HCEC 1CT (cell line): ENCODE measurements at places on chromosomes 6 and 20.
A peak's percentile ranks its signal among the peaks of the same experiment; 100 is the strongest.

GRCh38 chr6:20952699-20953474 lies 418.6 kb downstream of the CDKAL1 start:
- DNase-seq = peak; percentile 62

- no peak for DNase-seq
These were observed 659 bp downstream of the TMX4 start for GRCh38 chr20:8018958-8019245.

GRCh38 chr20:55488593-55488992 lies 516.7 kb downstream of the CBLN4 start:
- no peak for DNase-seq

DNA sequence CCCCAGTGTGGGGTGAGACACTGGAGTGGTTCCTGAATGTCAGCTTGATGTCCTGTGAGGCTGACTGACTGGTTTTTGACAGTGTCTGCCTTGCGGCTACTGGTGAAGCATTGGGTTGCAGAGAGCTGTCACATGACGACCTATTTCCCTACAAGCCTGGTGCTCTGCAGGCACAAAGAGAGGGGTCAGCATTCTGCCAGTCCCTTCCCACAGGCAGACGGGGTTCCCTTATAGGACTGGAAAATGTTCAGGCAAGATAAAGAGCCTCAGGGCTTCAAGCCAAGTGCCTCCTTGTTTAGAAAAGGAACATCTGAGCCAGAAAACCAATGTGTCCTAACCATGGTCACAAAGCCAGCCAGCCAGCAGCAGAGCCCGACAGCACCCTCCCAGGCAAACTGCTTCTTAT lies 11.0 kb downstream of the LY86 start:
- DNase-seq = no peak

- DNase-seq = no peak
These were observed 51.1 kb downstream of the LHFPL5 start for GRCh38 chr6:35856250-35856649.

DNA sequence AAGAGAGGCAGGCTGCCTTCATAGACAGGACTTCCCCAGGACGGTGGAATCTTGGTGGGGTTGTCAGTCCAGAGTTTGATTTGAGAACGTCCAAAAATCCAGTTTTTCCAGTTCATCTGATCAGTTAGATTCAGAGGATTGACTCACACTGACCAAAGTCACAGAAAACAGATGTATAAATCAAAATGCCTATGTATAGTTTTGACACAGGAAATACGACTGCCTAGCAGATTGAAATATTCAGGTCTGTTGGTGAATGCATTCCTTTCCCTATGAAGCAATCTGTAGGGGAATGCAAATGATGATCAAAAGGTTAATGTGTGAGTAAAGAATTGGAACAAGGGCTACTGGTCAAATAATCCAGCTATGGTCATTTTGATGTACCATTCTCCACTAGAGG lies 29.7 kb upstream of the GFOD1 start:
- peak; percentile 86 for DNase-seq

DNA sequence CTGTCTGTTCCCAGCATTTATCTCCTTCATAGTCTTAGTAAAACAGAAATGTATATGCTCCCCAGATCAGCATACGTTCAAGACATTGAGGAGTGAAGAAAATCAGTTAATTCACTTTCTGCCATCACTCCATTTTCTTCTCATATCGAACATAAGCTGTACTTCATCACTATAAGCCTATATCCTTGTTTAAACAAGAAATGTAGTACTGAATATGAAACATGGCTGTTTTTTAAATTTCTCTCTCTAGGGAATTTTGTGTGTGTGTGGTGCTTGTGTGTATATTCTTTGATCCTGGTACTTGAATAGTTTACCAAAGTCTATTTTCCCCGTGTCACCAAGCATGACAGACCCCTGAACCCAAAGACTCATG lies 107.1 kb downstream of the HFE start:
- no peak for DNase-seq

GRCh38 chr6:55822815-55823214 lies 52.6 kb downstream of the BMP5 start:
- DNase-seq = peak; percentile 74

DNA sequence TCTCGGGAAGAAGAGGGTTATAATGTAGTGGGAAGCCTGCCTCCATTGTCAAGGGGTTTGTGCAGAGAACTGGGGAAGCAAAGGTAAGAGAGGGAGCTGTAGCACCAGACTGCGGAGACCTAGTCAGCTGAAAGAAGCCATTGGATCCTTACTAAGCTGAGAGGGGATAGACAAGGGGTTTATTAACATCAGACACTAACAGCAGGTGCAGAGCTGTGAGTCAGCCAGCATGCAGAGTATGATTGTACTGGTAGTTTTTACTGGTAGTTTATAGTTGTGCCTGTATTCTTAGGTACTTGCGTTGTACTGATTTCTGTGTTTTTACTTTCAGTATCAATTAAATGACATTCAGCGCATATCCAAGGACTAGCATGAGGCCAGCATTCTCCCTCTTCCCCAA lies 17.8 kb upstream of the COL19A1 start:
- DNase-seq = no peak

DNA sequence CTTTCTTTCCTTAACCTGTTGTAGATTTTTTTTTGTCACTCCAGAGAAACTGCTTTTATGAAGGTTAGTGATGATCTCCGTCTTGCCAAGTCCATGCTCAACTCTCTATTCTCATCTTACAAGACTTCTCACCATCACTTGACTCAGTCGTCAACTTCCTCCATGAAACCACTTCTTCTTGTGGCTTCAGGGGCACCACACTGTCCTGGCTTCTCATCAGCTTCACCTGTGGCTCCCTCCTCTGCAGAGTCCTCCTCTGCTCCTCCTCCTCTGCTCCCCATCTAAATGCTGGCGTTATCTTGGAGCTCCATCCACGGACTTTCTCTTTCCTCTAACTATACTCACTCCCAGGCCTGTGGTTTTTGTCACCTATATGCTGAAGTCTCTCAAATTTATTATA lies 187.5 kb downstream of the BACH2 start:
- no peak for DNase-seq

GRCh38 chr20:14335052-14335451 lies 2.4 kb downstream of the FLRT3 start:
- DNase-seq = no peak

DNA sequence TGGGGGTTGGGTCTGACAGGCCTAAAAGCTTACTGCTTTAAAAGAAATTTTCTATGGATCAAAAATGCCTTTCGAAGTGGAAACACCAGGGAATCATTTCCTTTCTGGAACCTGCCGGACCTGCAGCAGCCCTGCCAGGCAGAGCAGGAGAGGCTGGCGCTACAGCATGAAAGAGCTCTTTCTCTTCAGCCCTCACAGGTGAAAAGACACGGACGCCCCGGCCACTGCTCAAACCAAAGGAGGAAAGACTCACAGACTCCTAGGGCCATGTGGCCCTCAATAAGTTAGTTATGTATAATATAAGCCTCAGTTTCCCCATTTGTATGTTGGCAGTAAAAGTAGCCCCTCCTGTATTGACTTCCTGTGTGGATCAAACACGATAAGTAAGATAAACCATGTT lies 8.3 kb downstream of the SCML4 start:
- DNase-seq = no peak

- DNase-seq = peak; percentile 96
These were observed 65.1 kb downstream of the CBFA2T2 start for GRCh38 chr20:33554914-33555420.

DNA sequence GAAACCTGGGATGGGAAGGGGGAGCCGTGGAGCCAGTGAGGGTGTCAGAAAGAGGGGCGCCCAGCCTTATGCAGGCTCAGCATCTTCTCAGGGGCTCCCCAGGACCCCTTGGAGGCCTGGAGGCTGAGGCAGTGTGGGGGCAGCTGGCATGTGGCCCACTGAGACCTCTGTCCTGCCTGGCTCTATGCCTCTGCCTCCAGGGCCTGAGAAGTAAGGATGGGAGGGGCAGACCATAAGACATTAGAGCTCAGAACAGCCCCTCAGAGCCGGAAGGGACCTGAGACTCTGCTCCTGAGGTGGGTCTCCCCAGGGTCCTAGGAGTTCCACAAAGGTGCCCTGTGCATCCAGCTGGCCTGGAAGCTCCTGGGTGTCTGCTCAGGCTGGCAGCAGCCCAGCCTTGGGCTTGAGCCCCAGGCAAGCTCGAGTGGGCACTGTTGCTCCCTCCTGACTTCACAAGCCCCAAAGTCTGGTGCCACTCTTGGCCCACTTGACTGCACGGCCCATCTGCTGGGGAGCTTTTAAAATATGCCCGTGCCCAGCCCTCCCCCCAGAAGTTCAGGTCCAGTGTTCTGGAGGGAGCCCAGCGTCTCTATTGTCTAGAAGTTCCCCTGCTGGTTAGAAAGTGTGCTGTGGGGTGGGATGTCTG lies 126.8 kb downstream of the GRM4 start:
- no peak for DNase-seq

GRCh38 chr6:15464211-15464725 lies 198.6 kb downstream of the DTNBP1 start:
- DNase-seq = no peak

DNA sequence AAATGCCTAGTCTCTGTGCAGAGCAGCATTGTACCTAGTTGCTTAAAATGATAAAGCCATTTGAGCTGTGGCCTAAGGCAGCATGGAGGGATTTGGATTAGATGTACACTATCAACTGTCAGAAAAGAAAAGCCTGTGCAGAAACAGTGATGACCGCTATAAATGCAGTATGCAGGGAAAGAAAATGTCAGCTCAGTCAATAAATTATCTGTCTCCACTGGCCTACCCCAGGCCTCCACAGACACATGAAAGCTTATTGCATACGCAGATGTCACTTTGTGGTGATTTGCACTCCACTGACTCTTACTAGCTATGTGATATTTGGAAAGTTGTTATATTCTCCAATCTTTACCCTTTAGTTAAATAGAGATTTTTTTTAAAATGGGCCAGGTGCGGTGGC lies 221.9 kb upstream of the OPRM1 start:
- DNase-seq = no peak

- peak; percentile 73 for DNase-seq
These were observed 159.9 kb downstream of the OR2B2 start for GRCh38 chr6:27752038-27752885.

DNA sequence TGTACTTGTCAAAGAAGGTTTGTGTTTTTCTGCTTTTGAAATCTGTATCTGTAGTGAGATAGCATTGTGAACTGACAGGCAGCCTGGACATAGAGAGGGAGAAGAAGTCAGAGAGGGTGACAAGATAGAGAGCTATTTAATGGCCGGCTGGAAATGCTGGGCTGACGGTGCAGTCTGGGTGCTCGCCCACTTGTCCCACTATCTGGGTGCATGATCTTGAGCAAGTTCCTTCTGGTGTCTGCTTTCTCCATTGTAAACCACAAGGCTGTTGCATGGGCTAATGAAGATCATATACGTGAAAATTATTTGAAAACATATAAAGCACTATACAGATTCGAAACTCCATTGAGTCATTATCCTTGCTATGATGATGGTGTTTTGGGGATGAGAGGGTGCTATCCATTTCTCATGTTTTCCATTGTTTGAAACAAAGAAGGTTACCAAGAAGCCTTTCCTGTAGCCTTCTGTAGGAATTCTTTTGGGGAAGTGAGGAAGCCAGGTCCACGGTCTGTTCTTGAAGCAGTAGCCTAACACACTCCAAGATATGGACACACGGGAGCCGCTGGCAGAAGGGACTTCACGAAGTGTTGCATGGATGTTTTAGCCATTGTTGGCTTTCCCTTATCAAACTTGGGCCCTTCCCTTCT lies 18.4 kb downstream of the CD83 start:
- DNase-seq = no peak

- no peak for DNase-seq
These were observed 86.8 kb downstream of the ARHGAP18 start for GRCh38 chr6:129623008-129623732.

DNA sequence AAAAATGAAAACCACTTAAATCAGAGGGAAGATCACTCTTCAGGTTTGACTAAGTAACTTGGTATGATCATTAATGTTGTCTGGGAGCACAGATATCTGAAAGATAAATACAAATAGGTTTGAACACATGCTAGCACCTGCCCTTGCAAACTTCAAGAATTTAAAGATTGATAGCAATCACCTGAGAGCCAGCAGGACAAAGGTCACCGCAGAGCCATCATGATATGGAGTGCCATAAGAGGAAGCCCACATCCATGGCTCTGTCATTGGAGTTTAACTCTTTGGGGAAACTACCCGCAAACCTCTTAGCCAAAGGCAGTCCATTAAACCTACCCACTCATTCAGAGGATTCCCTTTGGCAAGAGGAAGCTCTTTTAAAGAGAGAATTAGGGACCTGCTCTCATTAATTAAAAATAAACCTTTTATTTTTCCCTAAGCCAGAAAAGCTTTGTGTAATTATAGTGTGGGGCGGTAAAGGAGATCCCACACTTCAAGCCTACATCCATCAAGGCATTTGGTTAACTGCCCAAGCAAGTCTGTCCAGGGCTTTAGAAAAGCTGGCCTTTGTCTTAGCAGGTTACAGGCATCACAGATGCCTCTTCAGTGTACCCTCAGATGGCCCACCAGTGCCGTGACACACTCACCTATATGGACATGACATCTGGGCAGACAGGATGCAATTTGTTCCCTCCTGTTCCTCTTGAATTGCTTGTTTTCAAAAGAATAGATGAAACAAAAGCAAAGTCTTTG lies 73.0 kb downstream of the SASH1 start:
- no peak for DNase-seq

- DNase-seq = peak; percentile 65
These were observed 114.9 kb upstream of the DST start for GRCh38 chr6:56757588-56757984.

- peak; percentile 48 for DNase-seq
These were observed 16.1 kb downstream of the SRSF3 start for GRCh38 chr6:36610041-36610955.

DNA sequence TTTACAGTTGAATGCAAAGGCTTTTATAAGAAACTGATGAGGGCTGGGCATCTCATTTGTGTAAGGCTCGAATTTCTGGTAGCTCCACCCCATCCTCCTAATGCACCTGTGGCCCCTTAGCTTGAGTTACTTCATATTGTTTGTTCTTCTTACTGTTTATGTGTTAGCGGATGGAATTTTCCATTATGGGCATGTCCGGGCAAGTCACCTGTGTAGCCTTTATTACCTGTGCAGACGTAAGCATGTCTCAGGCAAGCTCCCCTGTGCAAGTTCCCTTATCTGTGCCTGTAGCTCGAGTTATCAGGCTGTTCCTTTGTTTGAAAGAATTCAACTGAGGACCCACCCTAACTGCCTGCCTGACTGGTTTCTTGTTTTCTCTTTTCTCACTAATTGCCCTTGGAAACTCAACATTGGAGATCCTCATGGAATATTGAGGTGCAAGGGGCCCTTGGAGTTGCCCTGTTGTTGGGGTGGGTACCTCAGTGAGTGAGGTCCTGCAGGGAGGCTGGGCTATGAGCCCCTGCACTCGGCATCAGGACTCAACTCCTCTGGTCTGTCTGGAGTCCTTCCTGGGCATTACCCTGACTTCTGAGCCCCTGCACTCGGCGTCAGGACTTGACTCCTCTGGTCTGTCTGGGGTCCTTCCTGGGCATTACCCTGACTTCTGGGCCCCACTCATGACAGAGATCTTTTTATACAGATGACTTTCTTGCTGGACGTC lies 207.9 kb upstream of the SULF2 start:
- DNase-seq = no peak

- peak; percentile 51 for DNase-seq
These were observed at the start of gene ZBTB46 for GRCh38 chr20:63830841-63831588. Gene ZBTB46, minus strand, starts transcription at chr20:63831264. Its CDS starts 40,507 bp downstream, at chr20:63790757.
